ENCODE measurements at places on chromosomes 7 and 10. TPM values are rescaled to one million over a fixed set of nuclear protein-coding genes. Genes with fewer than 3 reads are reported as not detected.

GRCh38 chr10:75542906-75543305 is 111.5 kb downstream of the LRMDA start:
- no peak for DNase-seq

The NRP1 gene
- 4.0 TPM for total RNA-seq

DNA sequence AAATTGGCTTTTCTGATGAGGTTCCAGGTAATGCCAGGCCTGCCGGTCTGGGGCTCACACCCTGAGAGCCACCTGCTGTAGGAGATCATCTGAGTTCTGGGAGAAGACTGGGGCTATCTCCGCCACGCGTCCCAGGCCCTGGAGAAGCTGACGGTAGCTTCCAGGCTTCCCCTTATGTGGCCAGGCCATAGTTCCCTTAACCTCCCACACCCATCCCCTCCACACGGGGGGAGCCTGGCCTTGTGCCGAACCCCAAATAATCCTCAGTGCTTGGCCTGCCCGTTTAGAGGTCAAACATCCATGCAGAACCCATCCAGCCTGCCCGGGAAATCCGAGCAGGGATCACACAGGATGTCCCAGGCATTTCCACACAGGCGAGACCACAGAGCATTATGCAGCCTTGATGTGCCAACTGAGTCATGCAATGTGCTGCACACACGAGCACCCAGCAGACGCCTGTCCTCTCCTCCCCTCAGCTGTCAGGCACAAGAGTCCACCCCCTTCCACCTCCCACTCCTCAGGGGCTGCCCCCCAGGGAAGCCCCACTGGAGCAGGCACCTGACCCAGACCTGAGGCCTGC is 176.2 kb downstream of the PRKAG2 start:
- no peak for DNase-seq

DNA sequence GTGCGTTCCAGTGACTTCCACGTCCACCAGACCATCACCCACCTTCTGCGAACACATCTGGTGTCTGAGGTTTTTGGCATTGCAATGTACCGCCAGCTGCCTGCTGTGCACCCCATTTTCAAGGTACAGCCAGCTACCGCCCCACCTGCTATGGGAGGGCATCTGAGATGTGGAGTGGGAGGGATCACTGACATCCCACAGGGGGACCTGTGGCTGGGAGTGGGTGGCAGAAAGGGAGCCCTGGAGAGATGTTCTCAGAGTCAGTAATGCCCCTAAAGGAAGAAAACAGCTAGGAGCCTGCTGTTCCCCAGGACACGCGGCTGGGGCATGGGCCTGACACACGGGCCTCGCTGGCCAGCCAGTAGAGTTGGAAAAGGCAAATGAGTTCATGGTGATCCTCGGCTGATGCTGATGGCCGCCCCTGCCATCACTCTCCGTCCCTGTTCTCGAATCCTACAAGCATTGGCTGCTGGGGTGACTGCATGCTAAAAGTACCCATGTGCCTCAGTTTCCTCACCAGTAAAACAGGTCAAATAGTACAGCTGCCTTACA is 66.6 kb downstream of the ALOX5 start:
- no peak for DNase-seq

DNA sequence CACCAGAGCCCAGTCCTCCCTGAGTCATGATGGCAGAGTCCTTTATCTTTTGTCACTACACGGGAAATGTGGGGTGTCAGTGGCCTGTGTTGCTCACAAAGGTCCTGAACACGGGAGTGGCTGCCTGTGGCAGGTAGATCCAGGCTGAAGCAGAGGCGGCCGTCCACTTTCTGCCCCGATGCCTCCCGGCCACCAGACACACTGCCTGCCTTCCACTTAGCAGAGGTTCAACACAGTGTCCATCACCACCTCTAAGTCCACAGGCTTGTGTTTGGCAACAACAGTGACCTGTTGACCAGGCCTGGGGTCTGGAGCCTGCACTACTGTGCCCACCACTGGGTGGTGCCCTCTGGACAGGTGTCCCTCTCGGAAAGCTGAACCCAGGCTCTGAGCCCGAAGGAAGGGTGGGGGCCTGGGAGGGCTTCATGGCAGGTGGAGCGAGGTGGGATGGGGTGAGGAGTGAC is 49.9 kb upstream of the CAMK2B start:
- DNase-seq, result no peak

DNA sequence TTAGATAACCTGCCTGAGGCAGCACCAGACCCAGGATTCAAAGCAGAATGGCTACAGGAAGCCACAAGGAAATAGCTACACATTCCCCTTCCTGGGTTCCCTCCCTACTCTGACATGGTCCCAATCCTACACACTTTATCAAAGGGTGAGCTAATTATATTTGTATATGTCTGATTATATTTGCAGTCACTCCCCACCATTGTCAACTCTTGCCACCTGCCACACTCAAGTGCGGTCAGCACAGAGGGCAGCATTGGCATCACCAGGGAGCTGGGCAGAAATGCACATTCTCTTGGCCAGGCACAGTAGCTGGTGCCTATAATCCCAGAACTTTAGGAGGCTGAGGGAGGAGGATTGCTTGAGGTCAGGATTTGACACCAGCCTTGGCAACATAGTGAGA is 114.1 kb upstream of the PDLIM1 start:
- no peak for DNase-seq

The OR9A2 gene
- not detected for total RNA-seq

The H2BK1 gene
- total RNA-seq, result not detected

GRCh38 chr10:58066979-58067378 is 200.7 kb downstream of the IPMK start:
- DNase-seq, result no peak

DNA sequence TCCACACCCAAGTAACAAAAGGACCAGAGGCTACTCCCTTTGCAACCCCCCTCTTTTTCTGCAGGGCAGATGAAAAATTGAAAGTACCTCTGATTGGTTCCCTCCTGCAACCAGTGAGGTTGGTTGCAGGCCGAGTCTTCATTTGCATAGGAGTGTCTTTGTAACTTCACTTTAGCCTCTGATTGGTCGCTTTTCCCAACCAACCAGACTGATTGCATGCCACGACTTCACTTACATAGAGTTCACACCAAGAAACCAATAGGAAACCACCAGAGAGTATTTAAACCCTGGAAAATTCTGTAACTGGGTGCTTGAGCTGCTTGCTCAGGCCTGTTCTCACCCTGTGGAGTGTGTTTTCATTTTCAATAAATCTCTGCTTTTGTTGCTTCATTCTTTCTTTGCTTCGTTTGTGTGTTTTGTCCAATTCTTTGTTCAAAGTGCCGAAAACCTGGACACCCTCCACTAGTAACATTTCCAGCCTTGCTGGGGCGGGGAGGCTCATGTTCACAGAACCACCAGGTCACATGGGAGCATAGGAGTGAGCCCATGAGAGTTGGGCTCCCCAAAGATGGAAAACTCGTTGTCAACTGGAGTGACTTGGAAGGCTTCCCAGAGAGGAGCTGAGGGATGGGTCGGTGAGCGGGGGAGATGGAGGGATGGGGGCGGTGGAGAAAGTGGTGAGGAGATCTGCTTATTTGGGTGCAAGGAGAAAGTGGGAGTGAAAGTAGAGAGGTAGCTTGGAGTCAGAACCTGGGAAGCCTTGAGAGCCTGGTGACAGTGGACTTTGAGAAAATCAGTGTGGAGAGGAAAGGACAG is 223.6 kb downstream of the GFRA1 start:
- no peak for DNase-seq

Measured in activated T-cell treated with anti-CD3 and anti-CD28 coated beads, Interleukin-2, amount 50 U/mL, for 4 hours (primary cell).